Activated naive CD8-positive, alpha-beta T cell treated with anti-CD3 and anti-CD28 coated beads, Interleukin-2, amount 10 ng/mL, durations not matched to agents 7 days and 5 days (primary cell): ENCODE measurements at places on chromosomes 12 and 14. TPM values are rescaled to one million over a fixed set of nuclear protein-coding genes. Genes with fewer than 3 reads are reported as not detected.
A peak's percentile ranks its signal among the peaks of the same experiment; 100 is the strongest.

- DNase-seq: no peak
- peaks cover 14% of the 10 kb centered on the region for H3K36me3 ChIP-seq
- H3K27me3 ChIP-seq: no peaks in the 10 kb centered on the region
- no peak overlapping the region for H3K27ac ChIP-seq
- peaks cover 15% of the 10 kb centered on the region for H3K4me1 ChIP-seq
- H3K4me3 ChIP-seq: no peak overlapping the region
Observed at GRCh38 chr12:56014205-56014604, 6.6 kb upstream of the IKZF4 start.

GRCh38 chr12:85985996-85986395, 111.9 kb downstream of the NTS start:
- H3K36me3 ChIP-seq: no peaks in the 10 kb centered on the region
- no peaks in the 10 kb centered on the region for H3K27me3 ChIP-seq
- DNase-seq: no peak
- H3K4me1 ChIP-seq: no peaks in the 10 kb centered on the region
- H3K4me3 ChIP-seq: no peak overlapping the region
- H3K27ac ChIP-seq: no peak overlapping the region

DNA sequence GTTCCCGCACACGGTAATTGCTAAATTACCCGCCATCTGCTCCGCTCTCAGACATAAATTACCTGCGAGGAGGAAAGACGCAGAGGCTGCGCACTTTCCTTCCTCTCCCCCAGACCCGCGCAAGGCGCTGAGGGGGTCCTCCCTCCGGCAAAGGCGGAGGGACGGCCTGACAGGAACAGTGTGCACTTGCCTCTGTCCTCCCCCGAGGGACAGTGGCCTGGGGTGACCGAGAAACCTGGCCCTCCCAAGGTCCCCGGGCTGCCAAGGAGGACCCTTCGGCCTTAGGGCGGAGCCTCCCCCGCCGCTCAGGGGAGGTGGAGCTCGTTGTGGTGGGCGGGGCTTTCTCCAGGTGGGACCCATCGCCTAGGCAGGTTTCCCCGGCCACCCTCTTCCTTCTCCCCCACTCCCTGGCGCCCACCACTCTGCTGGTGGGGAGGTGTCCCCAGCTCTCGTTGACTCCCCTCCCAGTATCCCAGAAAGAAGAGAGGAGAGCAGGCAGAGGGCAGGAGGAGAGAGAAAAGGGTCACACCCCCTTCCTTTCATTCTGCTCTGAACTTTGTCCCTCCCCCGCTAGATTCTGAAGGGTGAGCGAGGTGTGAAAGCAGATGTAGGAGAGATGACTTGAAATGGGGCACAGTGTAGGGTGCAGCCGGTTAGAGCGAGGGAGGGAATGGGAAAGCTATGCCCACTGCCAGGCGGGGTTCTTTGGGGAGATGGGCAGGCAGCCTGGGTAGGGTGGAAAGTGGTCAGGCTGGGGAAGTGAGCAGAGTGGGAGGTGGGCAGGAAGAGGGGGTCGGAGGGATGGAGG, 11.4 kb upstream of the CALCOCO1 start:
- H3K27me3 ChIP-seq: peaks cover 28% of the 10 kb centered on the region
- no peak overlapping the region for H3K27ac ChIP-seq
- peak overlapping the region; percentile 58 for H3K4me3 ChIP-seq
- peaks cover 19% of the 10 kb centered on the region for H3K4me1 ChIP-seq

- no peaks in the 10 kb centered on the region for H3K27me3 ChIP-seq
- no peak overlapping the region for H3K4me3 ChIP-seq
- H3K4me1 ChIP-seq: peaks cover 17% of the 10 kb centered on the region
- DNase-seq: no peak
- peaks cover 1% of the 10 kb centered on the region for H3K36me3 ChIP-seq
Observed at GRCh38 chr12:82690006-82690405, 3.3 kb downstream of the TMTC2 start.

DNA sequence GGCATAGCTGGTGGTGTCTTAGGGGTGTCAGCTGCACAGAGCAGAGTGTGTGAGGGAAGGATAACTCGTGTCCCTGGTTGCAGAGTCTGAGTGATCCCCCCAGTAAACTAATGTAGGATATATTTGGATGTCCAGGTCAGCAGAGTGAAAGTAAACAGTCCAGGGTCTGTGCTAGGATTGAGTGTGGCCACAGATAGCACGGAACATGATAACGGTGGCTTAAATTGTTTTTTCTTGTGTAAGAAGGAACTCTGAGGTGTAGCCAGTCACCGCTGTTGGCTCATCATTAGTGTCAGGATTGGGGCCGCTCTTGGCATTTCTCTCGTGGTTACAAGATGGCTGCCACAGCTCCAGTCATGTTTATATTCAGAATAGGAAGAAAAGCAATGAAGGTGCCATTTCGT, 97.3 kb downstream of the DERA start:
- H3K4me3 ChIP-seq: no peak overlapping the region
- H3K27me3 ChIP-seq: no peaks in the 10 kb centered on the region
- no peak for DNase-seq
- H3K36me3 ChIP-seq: peaks cover 20% of the 10 kb centered on the region

- H3K36me3 ChIP-seq: no peaks in the 10 kb centered on the region
- H3K4me3 ChIP-seq: no peak overlapping the region
- peaks cover 1% of the 10 kb centered on the region for H3K4me1 ChIP-seq
Observed at GRCh38 chr12:43896496-43896895, 60.6 kb downstream of the TMEM117 start.

GRCh38 chr12:31876568-31877424, 82.4 kb upstream of the RESF1 start:
- DNase-seq: no peak
- H3K4me3 ChIP-seq: peak overlapping the region; percentile 35
- H3K27ac ChIP-seq: peak overlapping the region; percentile 73
- H3K36me3 ChIP-seq: peaks cover 35% of the 10 kb centered on the region
- peaks cover 16% of the 10 kb centered on the region for H3K4me1 ChIP-seq

GRCh38 chr14:38138473-38139138, 69.1 kb upstream of the SSTR1 start:
- H3K36me3 ChIP-seq: no peaks in the 10 kb centered on the region
- no peaks in the 10 kb centered on the region for H3K27me3 ChIP-seq
- DNase-seq: no peak
- H3K4me1 ChIP-seq: peaks cover 2% of the 10 kb centered on the region

- peaks cover 2% of the 10 kb centered on the region for H3K36me3 ChIP-seq
- H3K27ac ChIP-seq: peak overlapping the region; percentile 65
- no peak for DNase-seq
- H3K4me3 ChIP-seq: peak overlapping the region; percentile 88
- peaks cover 11% of the 10 kb centered on the region for H3K4me1 ChIP-seq
Observed at GRCh38 chr14:103846543-103847450, 578 bp downstream of the PPP1R13B start.

DNA sequence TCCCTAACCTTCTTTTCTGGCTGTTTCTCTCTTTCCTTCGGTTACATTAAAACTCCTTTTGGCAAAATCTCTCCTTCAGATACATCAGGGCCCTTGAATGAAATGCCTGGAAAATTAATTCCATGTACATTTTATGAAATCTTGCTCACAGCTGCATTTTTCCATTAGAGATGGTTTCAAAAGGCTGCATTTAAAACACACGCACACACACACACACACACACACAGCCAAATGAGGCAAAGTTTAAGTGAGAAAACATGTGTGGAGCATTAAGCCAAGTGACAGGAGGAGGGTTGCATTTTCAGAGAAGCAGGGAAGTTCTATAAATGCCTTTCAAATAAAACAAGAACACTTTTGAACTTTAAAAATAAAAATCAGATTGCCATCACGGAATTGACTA, 216.4 kb downstream of the LRIG3 start:
- H3K4me3 ChIP-seq: no peak overlapping the region
- no peak for DNase-seq
- no peaks in the 10 kb centered on the region for H3K4me1 ChIP-seq
- H3K36me3 ChIP-seq: no peaks in the 10 kb centered on the region

DNA sequence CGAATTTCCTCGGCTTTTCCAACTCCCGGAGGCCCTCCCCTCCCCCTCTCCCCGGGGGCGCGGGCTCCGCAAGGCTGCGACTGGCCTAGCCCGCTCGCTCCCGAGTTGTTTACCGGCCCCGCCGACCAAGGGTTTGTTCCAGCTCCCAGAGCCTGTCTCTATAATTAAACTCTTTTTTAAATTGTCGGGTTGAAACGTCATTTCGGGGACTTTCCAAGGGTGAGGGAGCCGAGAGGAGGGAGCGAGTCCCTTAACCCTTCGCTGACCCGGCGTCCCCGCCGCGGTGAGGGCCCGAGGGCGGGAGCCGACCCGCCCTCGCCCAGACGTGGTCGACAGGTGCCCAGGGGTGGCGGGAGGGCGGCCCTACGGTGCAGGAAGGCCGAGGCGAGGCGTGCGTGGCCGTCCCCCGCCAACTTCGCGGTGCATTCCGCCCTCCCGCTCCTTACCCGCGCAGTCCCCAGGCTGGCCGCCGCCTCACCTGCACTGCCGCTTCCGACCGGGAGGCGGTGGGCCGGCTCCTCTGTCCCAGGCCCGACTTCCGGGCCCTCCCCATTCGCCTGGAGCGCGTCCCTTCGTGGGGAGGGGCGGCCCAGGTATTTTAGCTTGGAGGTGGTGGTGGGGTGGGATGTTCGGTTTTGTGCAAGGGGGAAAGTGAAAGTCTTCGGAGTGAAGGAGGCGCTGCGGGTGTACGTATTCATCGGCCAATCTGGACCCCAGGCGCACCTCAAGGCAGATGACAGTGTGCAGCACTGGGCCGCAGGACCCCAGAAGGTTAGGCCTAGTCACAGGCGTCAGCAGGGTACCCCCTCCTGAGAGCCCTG, 2.9 kb upstream of the ZFP36L1 start:
- DNase-seq: peak; percentile 90
- peaks cover 5% of the 10 kb centered on the region for H3K36me3 ChIP-seq
- H3K27me3 ChIP-seq: no peaks in the 10 kb centered on the region

- DNase-seq: no peak
- H3K4me1 ChIP-seq: peaks cover 17% of the 10 kb centered on the region
- H3K36me3 ChIP-seq: peaks cover 10% of the 10 kb centered on the region
- no peaks in the 10 kb centered on the region for H3K27me3 ChIP-seq
- H3K4me3 ChIP-seq: peak overlapping the region; percentile 94
Observed at GRCh38 chr12:108515916-108516315, 839 bp downstream of the FICD start.

DNA sequence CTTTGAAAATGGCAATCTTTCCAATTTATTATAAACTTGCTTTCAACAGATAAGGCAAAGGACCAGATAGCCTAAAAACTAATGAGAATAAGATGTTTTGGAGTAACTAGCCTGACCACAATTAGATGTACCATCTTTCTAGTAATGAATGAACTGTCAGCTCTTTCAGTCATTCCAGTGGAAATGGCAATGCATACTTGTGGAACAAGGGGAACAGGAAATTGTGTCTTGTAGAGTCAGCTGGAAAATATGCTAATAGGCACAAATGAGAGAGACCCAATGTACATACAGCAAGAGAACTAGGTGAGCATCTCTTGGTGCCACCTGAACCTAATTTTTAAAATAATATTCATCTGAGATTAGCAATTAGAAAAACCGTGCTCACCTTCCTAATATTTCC, 76.1 kb upstream of the GPHB5 start:
- peaks cover 23% of the 10 kb centered on the region for H3K36me3 ChIP-seq
- H3K4me1 ChIP-seq: no peaks in the 10 kb centered on the region
- peak overlapping the region; percentile 11 for H3K27ac ChIP-seq
- no peak overlapping the region for H3K4me3 ChIP-seq

- H3K4me1 ChIP-seq: no peaks in the 10 kb centered on the region
- H3K27ac ChIP-seq: no peak overlapping the region
- H3K27me3 ChIP-seq: peaks cover 8% of the 10 kb centered on the region
- no peak overlapping the region for H3K4me3 ChIP-seq
Observed at GRCh38 chr14:60311417-60311816, 62.4 kb downstream of the PPM1A start.

DNA sequence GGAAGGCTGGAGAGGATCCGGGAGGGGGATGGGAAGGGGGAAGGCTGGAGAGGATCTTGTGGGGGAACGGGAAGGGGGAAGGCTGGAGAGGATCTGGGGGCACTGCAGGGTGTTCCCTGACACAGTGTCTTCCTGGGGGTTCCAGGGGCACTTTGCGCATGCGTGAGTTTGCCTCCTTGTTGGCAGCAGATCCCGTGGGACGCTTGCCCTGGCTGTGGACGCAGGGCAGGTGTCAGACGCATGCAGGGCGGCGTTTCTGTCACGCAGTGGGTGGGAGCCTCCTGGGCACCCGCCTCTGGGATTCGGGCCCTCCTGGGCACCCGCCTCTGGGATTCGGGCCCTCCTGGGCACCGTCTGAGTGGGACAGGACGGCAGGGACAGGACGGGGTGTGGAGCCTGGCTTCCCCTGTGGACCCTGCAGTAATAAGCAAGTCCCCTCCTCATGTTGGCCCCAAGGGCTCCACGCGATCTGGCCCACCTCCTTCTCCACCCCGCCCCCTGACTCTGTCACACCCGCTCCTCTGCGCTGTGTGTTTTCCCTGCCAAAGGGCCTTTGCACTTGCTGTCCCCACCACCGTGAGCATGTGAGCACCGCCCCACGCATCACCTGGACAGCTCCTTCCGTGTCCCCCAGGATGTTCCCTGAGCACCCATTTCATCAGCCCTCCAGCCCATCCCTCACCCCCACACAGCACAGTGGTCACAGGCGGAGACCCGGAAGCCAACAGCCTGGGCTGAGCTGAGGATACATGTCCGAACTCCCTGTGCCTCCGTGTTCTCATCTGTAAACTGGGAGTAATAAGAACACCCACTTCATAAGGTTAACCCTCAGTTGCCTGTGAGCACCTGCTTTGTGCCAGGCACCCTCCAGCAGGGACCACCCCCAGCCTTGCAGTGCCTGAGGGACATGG, 4.4 kb downstream of the MMP17 start:
- no peak for DNase-seq
- H3K4me1 ChIP-seq: peaks cover 1% of the 10 kb centered on the region
- H3K27ac ChIP-seq: no peak overlapping the region
- no peaks in the 10 kb centered on the region for H3K36me3 ChIP-seq

DNA sequence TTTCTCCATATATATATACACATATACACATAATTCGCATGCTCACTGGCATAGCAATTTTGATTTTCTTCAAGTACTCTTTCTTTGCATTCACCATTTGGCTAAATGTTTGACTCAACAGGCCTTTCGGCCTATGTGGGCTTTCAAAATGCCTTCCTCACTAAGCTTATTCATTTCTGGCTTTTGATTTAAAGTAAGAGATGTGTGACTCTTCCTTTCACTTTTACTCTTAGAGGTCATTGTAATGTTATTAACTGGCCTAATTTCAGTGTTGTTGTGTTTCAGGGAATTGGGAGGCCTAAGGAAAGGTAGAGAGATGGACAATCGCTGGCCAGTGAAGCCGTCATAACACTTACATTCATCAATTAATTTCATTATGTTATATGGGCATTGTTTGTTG, 14.5 kb upstream of the KLRD1 start:
- peaks cover 36% of the 10 kb centered on the region for H3K4me1 ChIP-seq
- H3K4me3 ChIP-seq: peak overlapping the region; percentile 50
- H3K36me3 ChIP-seq: peaks cover 15% of the 10 kb centered on the region
- no peaks in the 10 kb centered on the region for H3K27me3 ChIP-seq

GRCh38 chr12:109461846-109462756, 15.0 kb downstream of the KCTD10 start:
- peaks cover 37% of the 10 kb centered on the region for H3K4me1 ChIP-seq
- H3K27ac ChIP-seq: peak overlapping the region; percentile 85
- peaks cover 8% of the 10 kb centered on the region for H3K36me3 ChIP-seq
- H3K4me3 ChIP-seq: peak overlapping the region; percentile 65
- DNase-seq: no peak

GRCh38 chr14:76953311-76953945, 75.1 kb downstream of the IRF2BPL start:
- peaks cover 3% of the 10 kb centered on the region for H3K36me3 ChIP-seq
- H3K27ac ChIP-seq: peak overlapping the region; percentile 86
- no peaks in the 10 kb centered on the region for H3K27me3 ChIP-seq
- peak; percentile 62 for DNase-seq

GRCh38 chr12:122643207-122643805, 59.9 kb downstream of the HCAR2 start:
- no peaks in the 10 kb centered on the region for H3K27me3 ChIP-seq
- DNase-seq: no peak
- H3K4me1 ChIP-seq: peaks cover 12% of the 10 kb centered on the region
- H3K27ac ChIP-seq: no peak overlapping the region
- no peak overlapping the region for H3K4me3 ChIP-seq

Gene LRRC43
- not detected for total RNA-seq

Gene SRGAP1
- total RNA-seq: 0.08 TPM

Gene PZP
- total RNA-seq: not detected

Gene MAP3K9
- 8.9 TPM for total RNA-seq

Gene MYF5
- total RNA-seq: not detected
